NCI-H1436 treated with DMSO at 0.1 percent for 48 hours (cell line): ENCODE measurements at places on chromosomes 13 and 19.

DNA sequence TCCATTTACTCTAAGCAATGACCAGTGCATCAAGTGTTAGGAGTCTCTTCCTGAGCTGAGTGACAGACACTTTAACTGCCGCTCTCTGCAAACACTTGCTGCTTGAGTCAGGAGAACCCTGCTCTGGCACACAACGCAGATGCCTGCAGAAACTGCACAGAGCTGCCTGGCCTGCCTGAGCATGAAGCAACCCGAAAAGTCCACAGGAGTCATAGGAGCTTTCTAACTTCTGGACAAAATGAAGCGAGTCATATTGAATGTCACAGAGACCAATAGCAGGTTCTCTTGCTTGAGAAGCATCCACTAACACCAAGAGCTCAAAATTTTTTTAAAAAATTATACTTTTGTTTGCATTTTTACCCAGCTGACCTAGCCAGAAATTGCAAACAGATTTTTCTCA is 232.4 kb downstream of the LHFPL6 start:
- no peak for DNase-seq

GRCh38 chr19:4709440-4710280 is 14.0 kb downstream of the DPP9 start:
- no peak for DNase-seq

DNA sequence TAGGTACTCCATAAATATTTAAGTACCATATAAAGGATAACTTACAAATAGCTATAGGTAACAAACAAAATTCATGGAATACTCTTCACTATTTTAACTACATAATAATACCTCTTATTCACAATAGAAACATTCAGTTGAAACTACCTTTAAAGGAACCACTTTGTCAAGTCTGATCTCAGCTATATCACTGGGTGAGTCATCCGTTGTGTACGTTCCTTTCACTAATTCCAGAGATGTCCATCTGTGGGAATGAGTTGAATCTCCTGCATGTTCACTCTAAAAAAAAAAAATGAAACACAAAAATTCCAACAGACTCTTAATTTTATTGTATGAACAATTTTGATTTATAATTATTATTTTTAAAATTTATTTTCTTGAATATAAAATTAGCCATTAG is 149.4 kb upstream of the FBXL3 start:
- no peak for DNase-seq

DNA sequence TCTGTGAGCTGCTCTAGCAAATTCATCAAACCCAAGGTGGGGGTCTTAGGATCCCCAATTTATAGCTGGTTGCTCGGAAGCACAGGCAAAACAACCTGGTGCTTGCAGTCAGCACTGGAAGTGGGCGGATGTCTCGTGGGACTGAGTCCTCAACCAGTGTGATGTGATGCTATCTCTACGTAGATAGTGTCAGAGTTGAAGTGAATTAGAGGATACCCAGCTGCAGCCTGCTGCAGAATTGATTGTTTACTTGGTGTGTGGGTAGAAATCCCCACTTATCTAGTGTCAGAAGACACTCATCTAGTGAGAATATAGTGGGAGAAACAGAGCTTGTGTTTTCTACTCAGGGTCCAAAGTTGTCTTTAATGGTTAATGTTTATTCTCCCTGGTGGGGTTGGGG is 63.3 kb downstream of the CBY2 start:
- no peak for DNase-seq

DNA sequence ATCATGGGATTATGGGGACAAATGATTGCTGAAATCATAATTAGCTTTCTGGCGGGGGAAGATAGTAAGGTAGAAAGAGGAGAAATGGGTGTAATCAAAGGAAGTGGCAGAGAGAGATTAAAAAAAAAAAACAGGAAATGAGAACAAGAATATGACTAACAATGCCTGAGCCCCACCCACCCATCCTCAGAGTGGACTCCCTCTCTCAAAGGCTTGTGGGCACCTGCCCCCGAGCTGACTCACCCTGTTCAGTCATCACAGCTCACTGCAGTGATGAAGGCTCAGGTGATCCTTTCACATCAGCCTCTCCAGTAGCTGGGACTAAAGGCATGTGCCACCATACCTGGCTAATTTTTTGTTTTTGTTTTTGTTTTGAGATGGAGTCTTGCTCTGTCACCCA is 26.4 kb upstream of the TPT1 start:
- DNase-seq = peak; percentile 7

DNA sequence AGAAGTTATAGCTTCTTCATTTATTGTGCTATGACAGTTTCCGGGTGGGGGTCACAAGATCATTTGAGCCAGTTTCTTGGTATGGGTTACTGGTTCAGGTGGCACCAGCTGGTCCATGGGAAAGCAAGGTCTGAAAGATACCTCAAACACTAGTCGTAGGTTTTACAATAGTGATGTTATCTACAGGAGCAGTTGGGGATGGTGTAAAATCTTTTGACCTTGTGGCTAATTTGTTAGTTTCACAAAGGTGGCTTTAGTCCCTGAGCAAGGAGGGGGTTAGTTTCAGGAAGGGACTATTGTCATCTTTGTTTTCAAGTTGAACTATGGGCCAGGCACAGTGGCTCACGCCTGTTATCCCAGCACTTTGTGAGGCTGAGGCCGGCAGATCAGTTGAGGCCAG is 24.6 kb downstream of the CHST8 start:
- DNase-seq = no peak

DNA sequence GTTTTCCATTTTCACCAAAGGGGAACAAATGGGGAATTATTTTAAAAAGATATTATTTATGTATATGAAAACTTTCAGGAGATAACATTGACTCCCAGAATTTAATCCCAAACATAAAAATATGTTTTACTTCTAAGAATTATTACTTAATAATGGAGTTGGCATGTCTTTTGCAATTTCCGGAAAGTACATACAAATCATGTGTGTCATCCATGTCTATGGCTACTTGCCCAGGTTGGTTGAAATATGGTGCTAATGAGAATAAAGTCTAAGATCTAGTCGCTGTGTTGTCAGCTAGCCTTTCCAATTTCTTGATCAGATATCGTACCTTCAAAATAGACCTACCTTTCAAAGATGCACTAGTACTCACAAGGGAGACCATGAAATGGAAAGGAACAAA is 1003.2 kb upstream of the PCDH20 start:
- DNase-seq = no peak

DNA sequence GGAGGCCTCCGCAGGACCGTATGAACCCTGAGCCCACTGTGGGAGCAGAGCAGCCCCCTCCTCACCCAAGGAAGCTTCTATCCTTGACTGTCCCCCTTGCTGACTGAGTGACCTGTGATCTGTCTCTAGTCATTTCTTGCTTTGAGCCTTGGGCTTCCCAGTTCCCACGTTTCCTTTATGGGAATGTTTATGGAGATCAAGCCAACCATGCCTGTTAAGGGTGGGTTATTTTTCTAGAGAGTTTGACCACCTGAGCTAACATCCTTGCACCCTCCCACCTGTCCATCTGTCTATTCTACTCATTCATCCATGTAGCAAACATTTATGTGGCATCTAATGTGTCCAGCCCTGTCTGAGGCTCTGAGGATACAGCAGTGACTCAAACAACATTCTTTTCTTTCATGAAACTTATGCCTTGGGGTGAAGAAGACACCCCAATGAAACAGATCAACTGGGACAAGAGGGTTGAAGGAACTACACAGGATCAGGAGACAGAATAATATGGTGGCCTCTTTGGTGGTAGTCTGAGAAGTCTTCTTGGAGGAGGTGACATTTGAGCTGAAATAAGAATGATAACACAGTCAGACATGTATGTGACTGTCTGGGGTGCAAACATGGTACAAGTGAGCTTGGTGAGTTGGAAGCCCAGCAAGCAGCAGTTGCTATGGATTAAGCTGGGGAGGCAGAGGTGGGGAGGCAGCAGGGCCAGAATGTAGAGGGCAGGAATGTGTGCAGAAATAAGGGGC is 30.5 kb downstream of the CERS4 start:
- no peak for DNase-seq

- DNase-seq = no peak
These were observed 6.3 kb upstream of the MRPS31 start for GRCh38 chr13:40777166-40777808.

- no peak for DNase-seq
These were observed 26.1 kb downstream of the GAS6 start for GRCh38 chr13:113837560-113838355.

DNA sequence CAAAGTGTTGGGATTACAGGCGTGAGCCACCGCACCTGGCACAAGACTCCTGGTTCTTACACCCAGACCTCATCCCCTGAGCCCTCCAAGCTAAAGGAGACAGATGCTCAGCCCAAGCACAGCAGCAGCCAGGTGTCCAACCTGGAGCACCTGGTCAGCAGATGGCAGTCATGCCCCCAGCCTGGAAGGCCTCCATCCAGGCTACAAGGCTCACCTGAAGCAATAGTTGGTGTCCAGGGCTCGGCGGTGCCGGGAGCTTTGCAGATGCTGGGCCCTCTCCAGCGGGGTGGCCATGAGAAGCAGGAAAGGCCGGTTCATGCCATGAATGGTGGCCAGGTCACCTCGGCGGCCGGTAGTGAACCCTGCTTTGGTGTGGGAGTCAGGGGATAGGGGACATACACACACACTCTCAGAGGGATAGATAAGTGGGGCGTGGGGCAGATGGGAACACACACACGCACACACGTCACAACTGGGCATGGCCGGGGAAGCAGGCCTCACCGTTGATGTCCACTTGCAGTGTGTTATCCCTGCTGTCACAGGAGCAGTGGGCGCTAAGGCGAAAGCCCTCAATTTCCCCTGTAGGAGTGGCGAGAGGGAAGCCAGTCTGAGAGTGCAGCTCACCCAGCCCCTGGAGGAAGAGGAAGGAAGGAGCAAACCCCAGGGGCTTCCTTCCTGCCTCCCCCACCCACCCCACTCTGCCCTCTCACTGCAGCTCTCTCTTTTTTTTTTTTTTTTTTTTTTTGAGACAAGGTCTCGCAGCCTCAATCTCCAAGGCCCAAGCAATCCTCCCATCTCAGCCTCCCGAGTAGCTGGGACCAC is 11.8 kb downstream of the TGFB1 start:
- DNase-seq = no peak

DNA sequence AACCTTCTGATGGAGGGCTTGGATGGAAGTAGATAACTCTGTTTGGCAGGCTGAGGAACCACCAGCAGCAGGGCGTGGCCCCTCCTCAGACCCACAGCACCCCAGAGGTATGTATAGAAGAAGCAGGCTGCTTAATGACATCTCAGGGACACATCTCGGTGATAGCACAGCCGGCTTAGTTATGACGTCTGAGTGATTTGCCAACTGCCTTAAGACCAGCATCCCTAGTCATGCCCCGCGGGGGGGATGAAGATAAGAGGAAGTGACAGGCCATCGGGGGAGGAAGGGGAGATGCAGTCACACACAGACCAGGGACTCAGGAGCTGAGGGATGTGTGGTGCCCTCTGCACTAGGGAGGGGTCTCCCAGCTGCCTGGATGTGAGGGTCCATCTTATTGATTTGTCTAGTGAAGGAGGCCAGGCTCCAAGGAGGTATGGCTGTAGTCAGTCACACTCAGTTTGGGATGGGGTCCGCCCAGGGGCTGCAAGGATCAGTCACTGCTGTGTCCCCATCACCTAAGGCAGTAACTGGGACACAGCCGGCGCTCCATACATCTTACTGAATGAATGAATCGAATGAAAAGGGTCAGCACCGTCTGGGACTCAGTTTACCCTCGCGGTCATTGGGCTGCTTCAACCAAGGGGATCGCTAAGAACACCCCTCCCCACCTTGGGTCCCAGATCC is 19.2 kb upstream of the ERCC1 start:
- DNase-seq = no peak

DNA sequence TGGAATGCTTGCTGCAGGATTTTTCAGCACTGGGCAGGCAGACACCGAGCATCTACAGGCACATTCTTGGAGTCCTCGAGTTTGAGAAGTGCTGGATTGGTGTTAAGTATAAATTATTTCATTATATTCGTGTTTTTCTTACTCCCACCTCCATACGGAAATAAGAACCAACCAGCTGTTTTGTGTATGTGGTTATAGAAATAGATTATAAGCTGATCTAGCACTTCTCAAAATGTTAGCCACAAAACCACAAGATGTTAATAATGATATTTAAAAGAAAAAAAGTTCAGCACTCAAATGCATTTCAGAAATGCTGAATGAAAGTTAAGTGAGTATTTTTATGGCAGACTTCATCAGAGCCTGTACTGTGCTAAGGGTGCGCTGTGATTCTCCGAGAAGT is 24.0 kb upstream of the TEX29 start:
- no peak for DNase-seq

GRCh38 chr19:51490676-51491075 is 10.9 kb downstream of the SIGLEC12 start:
- DNase-seq = no peak

DNA sequence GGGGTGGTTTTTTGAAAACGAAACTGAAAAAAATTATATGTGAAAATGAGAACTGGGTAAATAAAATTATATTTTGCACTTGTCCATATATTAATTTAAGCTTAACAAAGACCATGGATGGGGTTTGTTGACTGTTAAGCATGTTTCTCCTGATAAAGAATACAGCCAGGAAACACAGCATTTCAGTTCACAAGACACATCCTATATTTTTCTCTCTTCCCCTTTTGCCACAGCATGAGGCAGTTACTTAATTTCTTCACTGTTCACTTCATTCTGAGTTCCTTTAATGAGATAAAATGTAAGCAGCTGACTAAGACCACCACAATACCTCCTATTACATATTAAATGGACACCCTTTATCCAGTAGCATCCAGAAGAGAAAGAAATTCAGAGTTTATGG is 64.0 kb downstream of the RXFP2 start:
- DNase-seq = no peak

DNA sequence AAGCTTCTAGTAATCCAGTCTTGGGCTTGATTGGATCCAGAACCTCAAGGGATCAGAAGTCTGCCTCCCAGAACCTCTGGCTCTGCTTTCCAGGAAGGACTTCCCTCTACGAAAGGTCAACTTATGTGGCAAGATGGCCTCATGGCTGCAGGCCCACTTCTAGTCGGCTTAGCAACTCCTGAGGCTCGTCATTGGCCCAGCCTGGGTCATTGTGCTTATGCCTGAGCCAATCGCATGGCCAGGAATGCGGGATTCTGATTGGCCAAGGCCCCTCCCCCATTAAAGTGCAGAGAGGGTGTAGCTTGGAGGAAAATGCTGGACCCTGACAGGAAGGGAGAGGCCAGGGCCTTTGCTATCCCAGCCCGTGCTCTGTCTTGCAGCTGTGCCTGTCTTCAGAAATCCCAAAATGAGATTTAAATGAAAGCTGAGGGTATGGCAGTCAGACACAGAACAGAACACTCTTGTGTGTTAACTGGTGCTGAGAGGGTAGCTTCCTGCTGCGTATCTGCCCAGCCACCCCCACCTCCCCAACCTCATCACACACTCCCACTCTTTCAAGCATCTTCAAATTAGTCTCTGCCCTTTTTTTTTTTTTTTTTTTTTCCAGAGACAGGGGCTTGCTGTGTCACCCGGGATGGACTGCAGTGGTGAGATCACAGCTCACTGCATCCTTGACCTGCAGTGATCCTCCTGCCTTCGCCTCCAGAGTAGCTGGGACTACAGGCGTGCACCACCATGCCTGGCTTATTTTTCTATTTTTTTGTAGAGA is 5.5 kb upstream of the CCNE1 start:
- peak; percentile 19 for DNase-seq

DNA sequence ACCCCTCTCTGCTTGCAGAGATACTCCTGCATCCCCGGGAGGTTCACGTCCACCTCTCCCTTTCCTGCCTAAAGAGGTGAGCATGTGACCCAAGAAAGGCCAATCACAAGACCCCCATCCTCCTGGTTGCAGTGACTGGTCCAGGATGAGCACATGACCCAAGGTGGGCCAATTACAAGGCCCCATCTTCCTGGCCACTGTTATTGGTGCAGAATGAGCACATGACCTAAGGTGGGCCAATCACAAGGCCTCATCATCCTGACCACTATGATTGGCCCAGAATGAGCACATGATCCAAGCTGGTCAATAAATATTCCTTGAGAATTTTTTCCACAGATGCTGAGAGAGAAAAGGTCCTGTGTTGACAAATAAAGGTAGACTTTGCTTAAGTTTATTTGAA is 350.7 kb downstream of the EFNB2 start:
- no peak for DNase-seq
